Activated CD8-positive, alpha-beta memory T cell treated with anti-CD3 and anti-CD28 coated beads for 4 hours (primary cell): ENCODE measurements at places on chromosomes 3 and 15.

DNA sequence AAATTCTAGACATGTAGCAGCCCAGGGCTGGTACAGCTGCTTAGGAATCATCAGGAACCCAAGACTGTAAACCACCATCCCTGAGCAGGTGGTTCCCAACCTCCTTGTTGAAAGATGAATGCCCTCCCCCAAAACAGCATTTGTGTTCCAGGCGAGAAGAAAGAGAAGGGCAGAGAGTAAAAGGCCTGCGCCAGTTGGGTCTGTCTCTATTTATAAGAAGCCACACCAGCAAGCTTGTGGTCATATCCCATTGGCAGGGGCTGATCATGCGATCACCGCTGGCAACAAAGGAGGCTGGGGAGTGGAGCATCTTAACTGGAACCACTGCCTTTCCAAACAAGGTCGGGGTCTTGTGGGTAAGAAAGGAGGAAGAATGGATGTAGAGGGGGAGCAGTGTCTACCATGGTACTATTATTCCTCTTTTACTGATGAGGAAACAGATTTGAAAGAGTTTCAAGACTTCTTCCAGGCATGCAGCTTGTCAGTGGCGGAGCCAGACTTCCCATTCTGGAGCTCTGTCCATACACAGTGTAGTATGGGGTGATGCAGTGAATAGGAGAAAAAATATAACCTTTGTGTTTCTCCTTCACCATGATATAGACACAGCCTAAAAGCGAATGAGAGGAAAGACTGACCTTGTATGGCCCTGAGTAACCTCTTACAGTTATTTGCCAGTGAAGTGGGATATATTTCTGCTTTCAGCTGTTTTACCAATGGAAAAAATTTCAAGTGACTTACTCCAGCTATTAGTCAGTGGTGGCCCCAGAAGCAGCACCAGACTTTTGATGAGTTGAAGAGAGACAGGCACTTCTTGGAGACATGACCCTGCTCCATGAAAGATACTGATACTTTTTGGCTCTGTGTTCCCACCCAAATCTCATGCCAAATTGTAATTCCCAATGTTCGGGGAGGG lies 222.6 kb downstream of the ABHD5 start:
- DNase-seq, result no peak

DNA sequence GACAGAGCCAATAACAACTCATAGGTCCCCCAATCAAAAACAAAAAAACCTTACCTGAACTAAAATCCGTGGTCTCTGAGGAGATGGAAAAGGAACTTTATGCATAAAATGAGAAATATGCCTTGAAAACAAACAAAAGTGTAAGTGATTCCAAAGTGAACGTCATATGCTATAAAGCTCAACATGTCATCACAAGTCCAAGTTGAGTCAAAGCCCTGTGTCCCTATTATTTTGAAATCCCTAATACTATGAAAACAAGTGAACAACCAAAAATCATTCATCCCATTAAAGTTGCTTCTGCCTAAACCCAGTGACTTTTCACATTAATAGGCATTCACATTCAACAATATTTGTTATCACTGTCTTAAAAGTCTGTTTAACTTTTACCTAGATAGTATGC lies 59.4 kb downstream of the DENND4A start:
- no peak for DNase-seq

GRCh38 chr3:30672287-30672735 lies 65.9 kb downstream of the TGFBR2 start:
- no peak for DNase-seq

- DNase-seq, result no peak
Observed at GRCh38 chr3:169271936-169272335, 391.6 kb downstream of the MECOM start.
